ENCODE measurements at places on chromosomes 11 and 22. TPM values are rescaled to one million over a fixed set of nuclear protein-coding genes. Genes with fewer than 3 reads are reported as not detected.

ADAMTS8 gene
- 8.8 TPM for total RNA-seq

GGA1 gene
- total RNA-seq = 32.2 TPM

NRIP3 gene
- 1.3 TPM for total RNA-seq

SPA17 gene
- total RNA-seq = 6.6 TPM

CDC42BPG gene
- total RNA-seq = 26.9 TPM

DDX10 gene
- total RNA-seq = 5.5 TPM

GRCh38 chr11:69088676-69089146 is 40.0 kb downstream of the TPCN2 start:
- DNase-seq = no peak

DNA sequence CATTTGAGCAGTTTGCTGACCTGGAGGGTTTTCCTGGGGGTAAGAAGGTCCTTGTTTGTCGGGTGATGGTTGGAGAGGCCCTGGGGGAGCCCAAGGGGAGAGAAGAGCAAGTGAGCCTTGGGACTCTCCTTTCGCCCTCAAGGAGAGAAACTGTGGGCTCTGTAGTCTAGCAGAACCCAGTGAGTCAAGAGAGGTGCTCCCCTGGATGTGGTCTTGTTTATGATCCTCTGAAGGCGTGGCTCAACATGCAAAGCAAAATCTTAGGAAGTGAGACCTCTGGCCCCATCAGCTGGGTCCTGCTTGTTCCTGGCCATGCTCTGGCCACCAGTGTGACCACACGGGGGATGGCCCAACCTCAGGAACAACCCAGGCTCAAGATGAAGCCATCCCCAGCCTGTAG is 66.5 kb upstream of the ALX4 start:
- DNase-seq = no peak

DNA sequence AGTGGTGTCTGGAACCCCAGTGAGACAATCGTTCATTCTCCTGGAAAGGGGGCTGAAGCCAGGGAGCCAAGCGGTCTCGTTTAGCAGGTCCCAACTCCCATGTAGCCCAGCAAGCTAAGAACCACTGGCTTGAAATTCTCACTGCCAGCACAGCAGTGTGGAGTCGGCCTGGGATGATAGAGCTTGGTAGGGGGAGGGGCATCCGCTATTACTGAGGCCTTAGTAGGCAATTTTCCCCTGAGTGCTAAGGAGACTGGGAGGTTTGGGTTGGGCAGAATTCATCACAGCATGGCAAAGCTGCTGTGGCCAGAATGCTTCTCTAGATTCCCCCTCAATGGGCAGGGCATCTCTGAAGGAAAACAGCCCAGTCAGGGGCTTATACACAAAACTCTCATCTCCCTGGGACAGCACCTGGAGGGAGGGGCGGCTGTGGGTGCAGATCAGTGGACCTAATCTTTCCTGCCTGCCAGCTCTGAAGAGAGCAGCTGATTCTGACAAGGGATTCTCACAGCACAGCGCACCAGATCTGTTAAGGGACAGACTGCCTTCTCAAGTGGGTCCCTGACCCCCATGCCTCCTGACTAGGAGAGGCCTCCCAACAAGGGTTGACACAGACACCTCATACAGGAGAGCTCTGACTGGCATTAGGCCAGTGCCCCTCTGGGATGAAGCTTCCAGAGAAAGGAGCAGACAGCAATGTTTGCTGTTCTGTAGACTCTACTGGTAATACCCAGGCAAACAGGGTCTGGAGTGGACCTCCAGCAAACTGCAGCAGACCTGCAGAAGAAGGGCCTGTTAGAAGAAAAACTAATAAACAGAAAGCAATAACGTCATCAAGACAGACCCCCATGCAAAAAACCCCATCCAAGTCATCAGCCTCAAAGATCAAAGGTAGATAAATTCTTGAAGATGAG is 14.8 kb downstream of the OR52M1 start:
- no peak for DNase-seq
